ENCODE measurements at places on chromosomes 3 and 15.

DNA sequence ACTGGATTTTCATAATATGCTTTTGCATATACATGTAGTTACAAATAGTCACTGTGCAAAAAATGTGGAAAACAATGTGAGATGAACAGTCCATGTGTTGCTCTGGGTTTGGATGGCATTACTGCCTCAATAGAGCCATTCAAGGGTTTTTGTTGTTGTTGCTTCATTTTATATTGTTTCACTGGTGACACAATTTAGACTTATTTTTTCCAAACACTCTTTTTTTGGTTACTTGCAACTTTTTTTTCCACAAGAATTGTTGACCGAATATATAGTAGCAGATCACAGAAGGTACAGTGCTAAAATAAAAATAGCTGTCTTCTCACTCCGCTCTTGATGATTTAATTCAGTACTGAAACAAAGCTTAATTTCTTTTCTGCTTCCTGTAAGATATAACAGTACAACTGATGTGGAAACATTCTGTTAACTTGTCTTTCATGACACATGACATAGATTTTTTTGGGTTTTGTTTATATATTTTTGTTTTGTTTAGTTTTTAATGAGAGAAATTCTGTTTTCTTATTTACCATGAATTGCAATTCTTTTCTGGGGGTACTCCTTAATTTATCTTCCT lies 618.6 kb downstream of the NAALADL2 start:
- no peak for DNase-seq

DNA sequence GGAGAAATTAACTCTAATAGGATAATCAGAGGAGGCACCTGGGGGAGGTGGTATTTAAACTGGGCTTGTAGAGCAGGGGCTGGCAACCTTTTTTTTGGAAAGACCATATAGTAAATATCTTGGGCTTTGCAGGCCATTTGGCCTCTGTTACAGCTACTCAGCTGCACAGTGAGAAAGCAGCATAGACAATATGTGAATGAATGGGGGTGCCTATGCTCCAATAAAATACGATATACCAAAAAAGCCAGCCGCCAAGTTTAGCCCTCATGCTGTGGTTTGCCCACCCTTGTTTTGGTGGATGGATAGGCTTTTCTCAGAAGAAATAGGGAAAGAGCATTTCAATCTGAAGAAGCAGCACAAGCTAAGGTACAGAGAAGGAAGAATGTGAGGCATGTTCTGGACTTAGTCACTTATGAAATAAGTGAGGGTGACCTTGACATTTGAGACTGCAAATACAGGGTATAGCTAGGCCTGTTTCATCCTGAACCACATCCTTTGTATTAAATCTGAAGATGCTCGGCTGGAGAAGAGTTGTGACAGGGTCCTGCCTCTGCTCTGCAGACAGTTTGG lies 131.0 kb upstream of the NR2E3 start:
- no peak for DNase-seq

DNA sequence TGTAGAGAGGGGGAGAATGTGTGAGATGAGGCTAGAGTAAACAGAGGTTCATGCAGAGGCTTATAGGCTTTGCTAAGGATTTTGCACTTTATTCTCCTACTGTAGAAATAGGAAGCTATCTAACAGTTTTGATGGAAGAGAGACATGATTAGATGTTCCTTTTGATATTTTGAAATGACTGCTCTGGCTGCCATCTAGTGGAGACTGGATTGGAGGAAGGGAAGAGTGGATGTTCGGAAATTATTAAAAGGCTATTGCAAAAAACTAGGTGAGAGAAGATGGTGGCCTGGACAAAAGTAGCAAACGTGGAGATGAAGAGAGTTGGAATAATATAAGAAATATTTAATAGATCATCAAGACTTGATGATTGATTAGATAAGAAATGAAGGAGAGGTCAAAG lies 42.2 kb downstream of the SYN2 start:
- DNase-seq = no peak

- DNase-seq = no peak
Observed at GRCh38 chr3:146881356-146881755, 276.2 kb upstream of the PLSCR5 start.

GRCh38 chr15:80710635-80711554 lies 15.8 kb downstream of the ABHD17C start:
- no peak for DNase-seq

GRCh38 chr3:99869621-99870020 lies 52.0 kb downstream of the CMSS1 start:
- DNase-seq = no peak

GRCh38 chr15:28947221-28947674 lies 61.5 kb downstream of the APBA2 start:
- DNase-seq = no peak

GRCh38 chr15:63288342-63288741 lies 10.9 kb downstream of the APH1B start:
- DNase-seq = no peak

GRCh38 chr15:51771773-51772172 lies 20.4 kb downstream of the TMOD2 start:
- no peak for DNase-seq

DNA sequence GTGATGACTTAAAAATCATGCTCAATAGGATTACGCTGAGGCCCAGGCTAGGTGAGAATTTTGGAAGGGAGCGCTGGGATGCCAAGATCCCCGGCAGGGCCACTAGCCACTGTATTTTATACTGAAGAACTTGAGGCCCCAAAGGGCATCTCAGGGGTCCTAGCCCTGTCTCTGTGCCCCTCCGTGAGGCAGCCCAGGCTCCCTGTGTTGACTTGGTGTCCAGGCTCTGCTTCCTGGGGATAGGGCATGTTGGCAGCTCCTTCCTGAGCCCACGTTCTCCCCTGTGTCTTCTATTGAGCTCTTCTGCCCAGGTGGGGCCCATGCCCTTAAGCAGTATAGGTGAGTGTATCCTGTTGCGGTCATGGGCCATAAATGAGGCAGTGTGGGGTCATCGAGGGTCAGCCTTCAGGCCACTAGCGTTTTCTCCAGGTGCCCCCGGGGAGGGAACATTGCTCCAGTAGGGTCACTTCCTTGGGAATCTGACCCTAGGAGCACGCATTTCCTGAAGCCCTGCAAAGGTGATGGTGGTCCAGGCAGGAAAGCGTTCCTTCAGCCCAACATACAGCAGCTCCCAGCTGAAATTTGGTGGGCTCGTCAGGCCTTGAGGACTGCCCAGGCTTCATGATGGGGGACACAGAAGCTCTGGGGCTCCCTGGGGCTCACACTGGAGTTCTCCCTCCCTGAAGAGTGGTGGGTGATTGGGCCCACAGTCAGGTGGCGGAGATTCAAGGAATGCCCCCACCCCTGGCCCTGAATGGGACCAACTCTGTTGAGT lies 189.4 kb downstream of the UBE3A start:
- no peak for DNase-seq

DNA sequence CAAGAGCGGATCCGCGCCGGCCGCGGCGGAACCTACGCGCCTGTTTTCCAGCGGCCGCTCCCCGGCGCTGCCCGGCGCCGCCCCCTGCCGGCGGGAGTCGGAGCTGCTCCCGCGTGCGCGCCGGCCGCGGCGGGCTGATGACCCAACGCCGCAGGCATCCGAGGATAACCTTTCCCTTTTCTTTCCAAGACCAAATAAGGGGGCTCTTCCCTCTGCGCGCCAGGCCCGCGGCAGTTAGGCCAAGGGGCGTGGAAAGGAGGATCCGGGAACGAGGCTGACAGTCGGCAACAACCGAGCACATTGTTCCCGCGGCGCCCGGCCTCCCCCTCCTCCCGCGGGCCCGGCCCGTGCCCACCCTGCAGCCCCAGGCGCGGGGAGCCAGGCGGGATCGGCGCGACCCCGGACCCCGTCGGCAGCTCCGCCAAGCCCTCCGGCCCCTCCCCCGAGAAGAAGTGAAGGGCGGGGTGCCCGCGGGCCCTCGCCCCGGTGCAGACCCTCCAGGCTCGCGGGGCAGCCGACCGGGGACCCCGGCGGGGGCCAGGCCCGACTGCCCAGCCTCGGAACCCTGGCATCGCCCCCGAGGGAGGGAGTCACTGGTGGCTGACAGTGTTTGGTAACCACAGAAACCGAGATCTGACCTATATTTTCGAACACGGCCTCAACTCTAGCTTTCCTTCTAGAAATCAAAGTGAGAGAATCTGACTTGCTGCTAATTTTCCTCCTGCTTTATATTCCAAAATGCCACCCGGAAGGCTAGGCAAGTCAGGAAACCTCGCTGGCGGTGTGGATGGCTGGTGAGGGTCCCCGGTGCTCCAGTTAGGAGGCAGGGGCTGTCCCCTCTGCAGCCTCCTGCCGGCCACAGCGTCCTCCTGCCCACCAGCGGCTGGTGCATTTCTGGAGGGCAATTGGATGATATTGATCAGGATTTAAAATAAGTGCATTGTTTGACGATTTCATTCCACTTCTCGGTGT lies 45.6 kb upstream of the SYNM start:
- peak; percentile 74 for DNase-seq

DNA sequence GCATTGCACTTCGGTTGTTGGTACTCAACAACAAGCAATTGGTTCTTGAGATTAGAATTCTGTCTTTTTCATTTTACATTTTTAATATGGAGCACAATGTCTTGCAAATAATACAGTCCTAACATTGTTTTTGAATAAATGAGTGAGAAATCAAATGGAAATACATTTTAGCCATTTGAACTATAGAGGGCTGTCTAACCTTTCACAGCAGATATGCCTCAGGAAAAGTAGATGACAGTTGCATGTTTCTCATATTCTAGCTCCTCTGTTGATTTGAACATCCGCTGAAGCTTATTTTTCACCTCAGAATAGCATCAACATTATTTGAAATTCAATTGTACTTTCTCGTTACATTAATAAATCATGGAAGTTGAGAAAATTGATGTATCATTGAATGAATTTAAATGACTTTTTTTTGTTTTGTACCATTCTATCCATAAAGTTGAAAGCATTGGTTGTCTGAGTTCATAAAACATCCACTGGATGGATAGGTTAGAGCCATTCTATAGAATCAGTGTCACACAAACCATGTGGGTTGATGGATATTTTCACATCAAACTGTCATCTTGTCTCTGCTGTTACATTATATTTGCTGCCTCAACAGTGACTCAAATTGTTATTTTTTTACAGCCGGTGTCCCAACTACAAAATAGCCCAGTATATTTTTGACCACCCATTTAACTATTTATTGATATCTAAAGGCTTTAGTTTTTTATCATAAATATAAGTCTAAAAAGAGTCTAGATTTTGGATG lies 928.3 kb downstream of the NSUN3 start:
- no peak for DNase-seq

GRCh38 chr3:48891606-48892005 lies 7.1 kb downstream of the SLC25A20 start:
- no peak for DNase-seq

- no peak for DNase-seq
Observed at GRCh38 chr3:117084277-117084676, 374.7 kb downstream of the TUSC7 start.

- peak; percentile 65 for DNase-seq
Observed at GRCh38 chr3:137770066-137770834, 6.1 kb downstream of the SOX14 start.

- DNase-seq = peak; percentile 79
Observed at GRCh38 chr3:8658306-8659212, 14.0 kb upstream of the SSUH2 start.

DNA sequence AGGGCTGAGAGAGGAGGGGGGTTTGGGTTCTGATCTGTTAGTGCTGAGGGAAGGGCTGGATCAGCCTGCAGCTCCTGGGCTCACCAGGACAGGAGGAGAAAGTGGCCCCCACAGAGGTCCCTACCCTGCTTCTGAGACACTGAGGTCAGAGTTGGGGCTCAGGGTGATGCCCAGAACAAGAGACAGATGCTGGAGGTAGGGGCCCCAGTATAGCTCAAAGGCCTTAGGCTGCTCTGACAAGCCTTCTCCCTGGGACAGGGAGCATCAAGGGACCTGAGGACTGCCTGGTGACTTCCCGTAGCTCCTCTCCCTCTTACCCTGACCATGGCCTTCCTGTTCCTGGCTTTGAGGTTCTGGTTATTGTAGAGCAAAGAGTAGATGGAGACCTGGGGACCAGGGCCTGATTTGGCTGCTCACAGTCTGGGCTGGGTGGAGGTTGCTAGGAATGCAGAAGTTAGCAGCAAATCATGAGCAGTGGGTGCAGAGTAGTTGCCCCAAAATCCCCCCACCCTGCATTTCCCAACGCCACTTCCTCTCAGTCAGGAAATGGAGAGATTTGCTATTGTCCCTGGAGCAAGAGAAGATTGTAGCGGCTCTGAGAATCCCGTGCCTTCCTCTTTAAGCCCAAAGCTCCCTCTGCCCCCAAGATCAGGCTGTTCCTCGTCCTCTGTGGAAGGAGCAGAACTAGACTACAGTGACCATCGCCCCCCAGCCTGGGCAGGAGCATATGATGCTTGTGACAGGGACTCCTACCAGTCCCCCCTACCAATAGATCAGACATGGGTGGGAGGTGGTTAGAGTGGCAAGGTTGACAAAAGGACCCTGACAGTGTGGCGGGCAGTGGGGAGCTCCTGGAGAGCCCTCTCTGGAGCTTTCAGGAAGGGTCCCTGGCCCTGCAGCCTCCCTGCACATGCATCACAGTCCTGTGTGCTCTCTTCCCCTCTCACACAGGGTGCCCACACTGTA lies 47.4 kb upstream of the SEC22A start:
- DNase-seq = no peak

DNA sequence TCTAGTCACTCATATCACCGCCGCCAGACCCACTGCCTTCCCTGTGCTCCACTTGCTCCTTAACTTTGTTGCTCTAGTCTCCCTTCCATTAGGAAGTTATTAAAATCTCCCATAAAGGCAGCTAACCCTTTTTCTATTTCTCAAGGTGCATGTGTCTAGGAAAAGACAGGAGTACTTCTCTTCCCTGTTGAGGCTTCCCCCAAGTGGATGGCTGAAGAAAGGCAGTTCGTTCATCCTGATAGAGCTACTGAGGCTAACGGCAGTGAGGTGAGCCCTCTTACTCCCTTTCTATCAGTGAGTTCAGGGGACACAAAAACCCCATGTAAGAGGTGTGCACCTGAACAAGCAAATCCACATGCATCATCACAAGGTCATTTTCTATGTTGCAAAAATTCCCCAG lies 397.8 kb downstream of the IGSF11 start:
- no peak for DNase-seq

GRCh38 chr3:119293871-119294695 lies at the start of gene ARHGAP31:
TSS of gene ARHGAP31 (plus strand) at chr3:119294383. CDS start at chr3:119294905, 522 bp downstream.
- DNase-seq = peak; percentile 34

- DNase-seq = no peak
Observed at GRCh38 chr15:82595766-82596165, 51.4 kb downstream of the CPEB1 start.

GRCh38 chr3:123338620-123339061 lies 110.2 kb downstream of the ADCY5 start:
- no peak for DNase-seq

GRCh38 chr3:14857506-14857905 lies 38.7 kb downstream of the FGD5 start:
- no peak for DNase-seq

Data from pancreas (tissue), 10 donors.